Stimulated activated naive B cell treated with anti-CD40 and anti-IgM and Interleukin-4, amounts not matched to agents 10 μg/mL and 1 μg/mL and 100 μg/mL, for 72 hours (primary cell): ENCODE measurements at places on chromosomes 11 and 22.

GRCh38 chr11:12312132-12312531 lies 65.2 kb upstream of the PARVA start:
- DNase-seq, result no peak

DNA sequence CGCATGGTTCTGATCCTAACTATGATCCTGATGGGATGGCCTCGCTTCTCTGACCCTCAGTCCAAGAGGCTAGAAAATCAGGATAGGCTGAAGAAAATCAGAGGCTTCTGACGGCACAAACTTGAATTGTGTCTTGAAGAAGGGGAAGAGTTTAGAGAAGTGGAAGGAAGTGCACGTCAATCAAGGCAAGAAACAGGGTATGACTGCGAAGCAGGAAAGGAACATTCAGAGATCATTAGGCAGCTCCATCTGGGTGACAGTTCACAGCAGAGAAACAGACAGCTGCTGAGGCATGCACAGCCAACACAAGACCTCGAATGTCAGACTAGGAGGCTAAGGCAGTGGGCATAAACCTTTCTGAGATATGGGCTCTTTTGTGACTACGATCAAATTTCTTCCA lies 29.3 kb downstream of the CLPB start:
- DNase-seq, result no peak

DNA sequence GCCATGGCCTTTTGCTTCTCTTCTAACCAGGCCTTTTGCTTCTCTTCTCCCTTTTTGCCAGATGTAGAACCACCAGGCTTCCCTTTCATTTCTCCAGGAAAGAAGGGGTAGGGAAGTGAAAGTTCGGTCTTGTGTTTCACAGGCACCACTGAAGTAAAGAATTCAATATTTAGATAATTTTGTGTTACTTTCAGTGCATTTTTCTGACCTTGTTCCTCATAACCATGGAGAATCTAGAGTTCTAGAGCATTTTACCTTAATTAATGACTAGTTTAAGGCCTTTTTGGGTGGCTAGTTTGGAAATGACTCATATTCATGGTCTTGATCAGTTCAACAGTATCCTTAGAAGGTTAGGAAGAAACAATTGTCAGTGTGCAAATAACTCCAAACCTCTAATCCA lies 22.7 kb downstream of the GRAMD1B start:
- no peak for DNase-seq

DNA sequence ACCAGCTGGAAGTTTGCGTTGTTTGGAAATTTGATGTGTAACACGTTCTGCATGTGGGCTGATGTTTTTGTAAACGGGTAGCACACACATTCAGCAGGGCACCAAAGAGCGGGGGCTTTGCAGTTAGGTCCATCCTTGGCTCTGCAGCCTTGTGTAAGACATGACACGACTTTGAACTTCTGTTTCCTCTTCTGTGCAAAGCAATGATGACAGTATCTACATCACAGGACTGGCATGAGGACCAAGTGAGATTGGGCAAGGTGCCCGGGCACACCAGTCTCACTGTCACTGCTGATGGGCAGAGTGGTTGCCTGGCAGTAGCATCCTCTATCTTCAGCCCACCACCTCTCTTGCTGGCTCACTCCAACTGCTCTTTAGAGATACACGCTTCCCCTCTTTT lies 3.3 kb downstream of the TCN2 start:
- no peak for DNase-seq

DNA sequence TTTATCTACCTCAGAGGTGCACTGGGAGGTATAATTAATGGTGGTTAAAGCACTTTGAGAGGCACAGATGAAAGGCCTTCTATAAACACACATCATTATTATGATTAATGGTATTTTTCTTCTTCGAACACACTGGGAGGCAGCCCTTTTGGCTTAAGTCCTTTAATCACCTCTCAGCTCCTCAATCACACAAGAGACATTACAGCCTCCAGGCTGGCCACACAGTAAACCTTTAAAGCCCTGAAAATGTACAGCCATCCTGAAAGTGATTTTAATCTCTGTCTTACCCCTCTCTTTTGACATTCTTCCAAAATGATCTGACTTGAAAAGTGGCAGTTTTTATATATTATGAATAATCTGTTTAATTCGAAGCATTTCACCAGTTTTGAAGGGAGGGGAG lies 54.3 kb upstream of the VSTM5 start:
- DNase-seq, result no peak

GRCh38 chr11:5809122-5809519 lies 397 bp downstream of the OR52N2 start:
- DNase-seq, result no peak

DNA sequence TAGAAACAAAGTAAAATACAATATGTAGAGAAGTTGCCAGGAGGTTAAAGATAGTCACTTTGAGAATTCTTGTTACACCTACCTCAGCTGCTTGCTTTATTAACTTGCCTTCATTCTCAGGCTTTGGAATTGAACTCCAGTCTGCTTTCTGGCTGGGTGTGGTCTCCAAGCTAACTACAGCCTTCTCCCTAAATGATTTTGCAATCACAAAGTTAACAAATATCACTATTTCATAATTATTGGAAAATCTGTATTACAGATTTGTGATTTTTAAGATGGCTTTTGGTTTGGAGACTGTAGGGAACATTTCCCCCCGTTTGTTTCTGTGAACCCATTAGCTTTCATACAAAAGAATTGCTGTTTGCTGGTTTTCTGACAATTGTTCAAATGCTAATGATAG lies 2.2 kb downstream of the PLAAT5 start:
- no peak for DNase-seq

GRCh38 chr11:42657169-42657568 lies 654.6 kb upstream of the API5 start:
- DNase-seq, result no peak

GRCh38 chr11:69940246-69940610 lies 121.0 kb upstream of the FGF3 start:
- no peak for DNase-seq

DNA sequence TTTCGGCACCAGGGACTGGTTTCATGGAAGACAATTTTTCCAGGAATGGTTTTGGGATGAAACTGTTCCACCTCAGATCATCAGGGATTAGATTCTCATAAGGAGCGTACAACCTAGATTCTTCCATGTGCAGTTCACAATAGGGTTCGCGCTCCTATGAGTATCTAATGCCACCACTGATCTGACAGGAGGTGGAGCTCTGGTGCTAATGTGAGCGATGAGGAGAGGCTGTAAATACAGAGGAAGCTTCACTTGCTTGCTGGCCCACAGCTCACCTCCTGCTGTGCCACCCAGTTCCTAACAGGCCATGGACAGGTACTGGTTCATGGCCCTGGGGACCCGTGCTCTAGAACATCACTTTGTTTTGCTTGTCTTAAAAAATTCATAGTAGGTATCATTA lies 41.8 kb upstream of the AMPD3 start:
- DNase-seq, result peak; percentile 62

GRCh38 chr11:28566339-28567089 lies 458.3 kb downstream of the METTL15 start:
- peak; percentile 10 for DNase-seq

DNA sequence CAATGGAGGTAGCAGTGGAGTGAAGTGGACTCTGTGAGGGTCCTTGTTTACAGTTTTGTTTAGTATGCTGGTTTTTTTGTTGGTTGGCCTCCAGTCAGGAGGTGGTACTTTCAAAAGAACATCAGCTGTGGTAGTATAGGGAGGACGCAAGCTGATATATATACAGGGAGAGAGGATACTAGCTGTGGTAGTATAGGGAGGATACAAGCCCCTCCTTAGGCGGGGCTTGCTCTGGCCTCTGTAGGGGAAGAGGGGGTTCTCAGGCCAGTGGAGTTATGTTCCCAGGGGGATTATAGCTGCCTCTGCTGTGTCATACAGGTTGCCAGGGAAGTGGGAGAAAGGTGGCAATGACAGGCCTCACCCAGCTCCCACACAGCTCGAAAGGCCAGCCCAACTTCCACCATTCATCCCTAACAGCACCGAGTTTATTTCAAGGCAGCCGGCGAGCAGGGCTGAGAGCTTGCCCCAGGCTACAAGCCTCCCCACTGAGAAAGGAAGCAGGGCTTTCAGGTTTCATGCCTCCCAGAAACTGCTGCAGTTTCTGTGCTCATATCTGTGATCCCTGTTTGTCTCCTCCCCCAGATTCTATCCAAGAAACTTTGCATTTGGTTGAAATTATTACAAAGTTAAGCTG lies 10.4 kb downstream of the OR52E6 start:
- DNase-seq, result no peak
